Glomerular endothelial cell (primary cell): ENCODE measurements at places on chromosomes 2 and 18.

DNA sequence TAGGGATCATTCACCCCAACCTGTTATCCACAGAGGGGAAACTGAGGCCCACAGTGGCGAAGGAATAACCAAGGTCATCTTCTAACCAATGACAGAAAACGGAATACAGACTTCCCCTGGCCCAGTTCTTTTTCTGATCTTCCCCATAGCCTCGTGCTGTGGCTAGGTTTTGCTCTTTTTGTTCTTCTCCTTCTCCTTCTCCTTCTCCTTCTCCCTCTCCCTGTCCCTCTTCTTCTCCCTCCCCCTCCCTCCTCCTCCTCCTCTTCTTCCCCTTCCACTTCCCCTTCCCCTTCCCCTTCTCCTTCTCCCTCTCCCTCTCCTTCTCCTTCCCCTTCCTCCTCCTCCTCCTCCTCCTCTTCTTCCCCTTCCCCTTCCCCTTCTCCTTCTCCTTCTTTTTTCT lies 12.9 kb upstream of the TWIST2 start:
- DNase-seq = no peak

- peak; percentile 10 for DNase-seq
Measured at GRCh38 chr18:11908182-11909060, at the start of gene MPPE1. Gene MPPE1 (minus strand): TSS chr18:11908317. CDS start chr18:11897264, 11,053 bp downstream.

DNA sequence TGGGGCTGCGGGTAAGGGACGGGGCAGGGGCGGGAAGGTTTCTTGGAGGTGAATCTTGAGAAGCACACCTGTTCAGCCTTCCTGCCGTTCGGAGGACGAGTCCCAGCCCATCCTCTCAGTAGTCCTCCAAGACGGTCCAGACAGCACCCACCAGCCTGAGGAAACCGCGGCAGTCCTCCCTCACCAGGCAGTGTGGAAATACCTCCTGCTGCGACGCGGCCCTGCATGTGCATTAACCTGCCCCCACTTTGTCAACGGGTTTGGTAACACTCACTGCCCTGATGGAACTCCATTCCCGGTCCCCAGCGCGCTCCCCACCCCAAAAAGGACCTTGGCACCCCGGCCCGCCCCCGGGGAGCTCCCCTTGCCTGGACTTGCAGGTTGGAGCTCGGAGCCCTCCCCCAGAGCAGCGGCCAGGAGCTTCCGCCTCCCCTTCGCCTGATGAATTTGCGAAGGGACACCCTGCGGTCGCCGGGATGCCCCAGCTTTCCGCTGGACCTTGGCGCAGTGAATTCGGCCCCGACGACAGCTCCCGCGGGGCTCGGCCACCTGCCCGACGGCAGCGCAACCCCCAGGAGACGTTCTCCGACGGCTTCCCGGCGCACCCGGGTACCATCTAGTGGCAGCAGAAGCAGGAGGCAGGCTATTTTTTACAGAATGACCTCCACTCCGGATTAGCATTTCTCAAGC lies 31.5 kb downstream of the ACVR1C start:
- DNase-seq = no peak

DNA sequence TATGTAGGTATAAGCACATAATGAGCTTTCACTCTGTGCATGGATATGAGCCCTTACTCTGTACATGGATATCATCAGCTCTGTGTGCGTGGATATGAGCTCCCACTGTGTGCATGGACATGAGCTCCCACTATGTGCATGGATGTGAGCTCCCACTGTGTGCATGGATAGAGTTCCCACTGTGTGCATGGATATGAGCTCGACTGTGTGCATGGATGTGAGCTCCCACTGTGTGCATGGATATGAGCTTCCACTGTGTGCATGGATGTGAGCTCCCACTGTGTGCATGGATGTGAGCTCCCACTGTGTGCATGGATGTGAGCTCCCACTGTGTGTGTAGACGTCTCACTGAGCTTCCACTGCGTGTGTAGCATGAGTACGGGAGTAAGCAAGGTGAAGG lies 149.3 kb upstream of the ALKAL2 start:
- no peak for DNase-seq

DNA sequence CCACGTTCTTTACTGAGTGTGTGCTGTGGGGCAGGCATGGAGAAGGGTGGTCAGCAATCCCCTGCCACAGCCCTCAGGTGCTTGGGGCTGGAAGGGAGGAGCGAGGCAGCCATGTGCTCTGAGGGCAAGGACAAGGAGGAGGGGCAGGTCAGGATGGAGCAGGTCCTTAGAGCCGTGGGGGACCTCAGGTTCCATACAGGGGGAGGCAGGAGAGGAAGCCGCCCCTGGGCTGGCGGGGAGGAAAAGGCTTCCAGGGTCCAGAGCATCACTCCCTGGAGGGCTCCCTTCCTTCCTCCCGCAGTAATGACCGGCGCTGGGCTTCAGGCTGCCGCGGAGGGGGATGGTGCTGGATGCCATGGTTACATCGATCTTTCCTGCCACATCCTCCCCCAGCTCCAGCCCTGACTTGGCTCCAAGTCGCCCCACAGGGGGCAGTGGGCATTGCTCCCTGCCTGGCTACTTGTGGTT lies 6.6 kb downstream of the GAREM2 start:
- no peak for DNase-seq

- DNase-seq = no peak
Measured at GRCh38 chr2:216540920-216541319, 42.3 kb downstream of the RPL37A start.

DNA sequence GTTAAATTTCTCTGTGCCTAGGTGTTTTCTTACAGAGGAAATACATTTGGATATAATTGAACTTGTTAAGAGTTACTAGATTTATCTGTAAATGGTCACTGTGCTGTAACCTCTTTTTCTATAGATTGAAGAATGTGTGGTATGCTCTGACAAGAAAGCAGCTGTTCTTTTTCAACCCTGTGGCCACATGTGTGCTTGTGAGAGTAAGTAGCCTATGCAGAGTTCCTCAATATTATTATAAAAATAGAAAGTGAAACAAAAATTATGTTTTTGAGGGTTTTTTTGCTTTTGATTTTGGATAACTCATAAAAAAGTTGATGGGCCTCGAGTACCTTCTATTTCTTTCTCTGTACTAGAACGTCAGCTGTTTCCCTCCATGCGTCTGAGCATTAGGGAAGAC lies 112.4 kb downstream of the MIB1 start:
- DNase-seq = no peak

DNA sequence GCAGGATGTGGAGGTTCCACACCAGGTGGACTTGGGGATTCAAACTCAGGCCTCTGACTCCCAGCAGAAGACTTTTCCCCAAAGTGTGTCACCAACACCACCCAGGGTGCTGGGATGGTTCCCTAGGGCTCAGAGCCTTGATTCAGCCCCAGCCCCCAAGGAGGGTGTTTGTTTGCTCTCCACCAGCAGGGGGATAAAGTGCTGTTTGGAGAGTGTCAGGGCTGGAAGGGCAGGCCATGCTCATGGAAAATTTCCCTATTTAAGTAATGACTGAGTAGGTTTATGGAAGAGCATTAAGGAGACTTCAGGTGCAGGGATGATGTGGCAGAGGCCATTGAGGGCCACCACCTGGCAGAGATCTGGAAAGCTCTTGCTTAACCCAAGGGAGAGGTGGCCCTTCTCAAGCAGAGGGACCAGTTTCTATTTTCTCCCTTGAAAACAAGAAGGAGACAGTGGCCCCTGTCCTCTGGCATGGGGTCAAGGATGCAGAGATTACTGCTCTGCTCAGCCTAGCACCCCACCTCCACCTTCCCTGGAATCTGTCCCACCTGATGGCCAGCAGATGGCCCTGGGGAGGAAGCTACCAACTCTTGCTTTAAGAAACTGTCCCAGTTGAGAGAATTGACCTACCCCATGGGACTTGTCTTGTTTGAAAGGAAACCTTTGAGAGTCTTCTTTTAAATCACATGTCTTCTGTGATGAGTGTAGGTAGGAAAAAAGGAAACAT lies 122.1 kb downstream of the ACOXL start:
- DNase-seq = no peak

DNA sequence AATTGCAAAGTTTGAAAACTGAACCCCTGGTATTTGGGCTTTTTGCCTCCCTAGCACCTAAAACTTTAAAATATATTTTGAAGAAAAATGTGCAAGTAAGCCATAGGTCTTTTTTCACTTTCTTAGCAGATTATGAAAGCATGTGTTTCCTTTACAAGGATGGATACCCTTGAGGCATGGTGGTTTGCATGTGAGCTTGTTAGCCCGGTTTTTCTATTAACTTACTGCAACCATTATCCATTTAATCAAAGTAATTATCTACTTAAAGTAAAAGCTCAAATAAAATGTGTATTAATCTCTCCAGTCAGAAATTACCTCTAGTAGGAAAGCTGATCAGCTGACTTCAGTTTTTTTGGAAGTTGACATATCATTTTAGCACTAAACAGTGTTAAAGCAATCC lies 140.6 kb downstream of the EML6 start:
- no peak for DNase-seq

GRCh38 chr2:28231110-28231631 lies 161.5 kb upstream of the FOSL2 start:
- DNase-seq = no peak

- DNase-seq = no peak
Measured at GRCh38 chr2:233013650-233014049, 594 bp upstream of the NGEF start.

DNA sequence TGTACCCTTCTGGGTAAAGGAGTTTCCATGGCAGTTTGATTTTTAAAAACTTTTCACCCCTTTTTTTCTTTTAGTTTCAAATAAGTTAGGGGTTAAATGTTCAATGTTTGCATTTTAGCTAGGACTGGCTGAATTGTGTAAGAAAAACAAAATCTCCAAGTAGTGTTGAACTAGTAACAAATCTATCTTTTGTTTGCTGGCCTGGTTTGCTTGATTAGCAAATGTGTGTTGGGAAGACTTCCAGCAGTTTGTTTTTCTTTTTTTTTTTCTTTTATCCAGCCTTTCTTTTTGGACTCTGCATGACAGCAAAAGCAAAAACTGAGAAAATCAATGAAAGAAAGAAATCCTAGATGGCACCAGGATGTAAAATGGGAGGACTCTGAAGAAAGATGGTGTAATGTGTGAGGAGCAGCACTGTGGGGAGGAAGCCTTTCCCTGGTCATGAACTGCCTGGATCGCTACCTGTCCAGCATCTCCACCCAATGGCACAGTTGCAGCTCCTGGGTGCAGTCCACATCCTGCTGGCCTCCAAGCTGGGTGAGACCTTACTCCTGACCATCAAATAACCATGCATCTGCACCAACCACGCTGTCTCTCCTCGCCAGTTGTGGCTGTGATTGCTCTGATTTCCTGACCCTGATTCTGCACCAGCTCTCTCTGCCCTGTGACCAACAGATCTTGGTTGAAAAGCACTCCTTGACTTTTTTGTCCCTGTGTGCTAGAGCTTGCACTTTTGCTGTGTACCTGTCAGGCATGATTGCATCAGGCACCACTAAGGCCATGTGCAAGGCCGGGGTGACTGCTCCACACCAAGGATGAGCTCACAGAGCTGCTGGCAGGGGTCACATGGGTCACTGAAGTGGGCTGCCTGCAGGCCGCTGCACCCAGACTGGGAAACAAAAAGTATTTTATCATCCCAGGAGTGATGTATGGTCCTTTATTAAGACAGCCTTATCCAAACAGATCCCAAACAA lies 71.2 kb upstream of the ZNF236 start:
- no peak for DNase-seq

GRCh38 chr2:68287580-68288441 lies 31.9 kb downstream of the CNRIP1 start:
- no peak for DNase-seq

DNA sequence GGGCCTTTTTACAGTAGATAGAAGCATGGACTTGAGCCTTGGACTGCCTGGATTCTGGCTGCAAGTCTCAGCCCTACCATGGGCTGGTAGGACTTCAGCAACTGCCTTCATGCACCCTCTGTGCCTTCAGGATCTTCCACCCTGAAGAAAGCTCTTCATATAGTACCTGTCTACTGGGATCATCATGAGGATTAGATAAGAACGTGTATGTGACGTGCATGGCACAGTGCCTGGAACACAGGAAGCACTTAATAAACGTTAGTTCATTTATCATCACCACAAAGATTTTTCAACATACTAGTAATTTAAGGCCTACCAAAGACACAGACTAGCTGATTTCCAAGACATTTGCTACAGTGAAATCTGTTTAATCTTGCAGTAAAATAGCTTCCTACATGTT lies 53.2 kb upstream of the ITM2C start:
- DNase-seq = no peak

DNA sequence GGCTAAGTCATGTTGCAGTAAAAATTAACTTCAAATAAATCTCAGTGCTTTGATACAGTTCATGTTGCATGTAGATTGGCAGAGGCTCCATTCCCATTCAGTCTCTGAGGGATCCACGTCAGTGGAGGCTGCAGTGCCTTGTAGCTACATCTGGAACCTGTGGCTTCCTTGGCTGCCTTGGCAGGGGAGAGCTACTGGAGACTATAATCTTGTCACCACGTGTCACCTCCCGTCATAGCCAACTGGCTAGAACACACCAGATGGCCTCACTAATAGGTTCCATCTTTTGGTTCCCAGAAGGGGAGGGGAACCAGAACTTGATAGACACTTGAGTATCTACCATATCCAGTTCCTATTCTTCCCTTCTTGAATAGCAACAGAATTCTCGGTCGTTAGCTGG lies 28.4 kb downstream of the E2F6 start:
- no peak for DNase-seq

- no peak for DNase-seq
Measured at GRCh38 chr2:15693926-15694588, 102.4 kb downstream of the DDX1 start.

GRCh38 chr2:190079160-190079559 lies 16.6 kb upstream of the MSTN start:
- no peak for DNase-seq

GRCh38 chr2:134773335-134773734 lies 54.5 kb upstream of the TMEM163 start:
- no peak for DNase-seq

- no peak for DNase-seq
Measured at GRCh38 chr18:76126327-76126726, 368.7 kb downstream of the ZNF516 start.

- no peak for DNase-seq
Measured at GRCh38 chr2:175599966-175600831, 401.9 kb downstream of the LNPK start.

DNA sequence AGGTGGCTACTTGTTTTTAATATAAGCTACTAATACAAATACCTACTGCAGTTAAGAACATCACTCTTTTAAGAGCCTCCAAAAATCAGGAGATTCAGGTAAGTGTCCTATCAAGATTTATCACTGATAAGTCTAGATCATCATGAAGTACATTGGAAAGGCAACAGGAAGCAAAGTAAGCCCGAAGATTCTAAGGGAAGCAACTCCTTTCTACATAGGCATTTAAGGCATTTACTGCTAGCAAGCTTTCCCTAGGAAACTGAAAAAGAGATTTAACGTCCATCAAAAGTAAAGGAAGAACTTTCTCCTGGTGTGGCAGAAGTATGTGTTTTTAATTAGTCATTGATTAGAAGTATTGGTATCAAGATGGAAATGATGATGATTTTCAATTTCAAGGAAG lies 3.7 kb downstream of the STK17B start:
- DNase-seq = no peak

GRCh38 chr2:109266496-109266895 lies 137.5 kb downstream of the SH3RF3 start:
- DNase-seq = no peak
